ENCODE measurements at places on chromosomes 13 and 19. TPM values are rescaled to one million over a fixed set of nuclear protein-coding genes. Genes with fewer than 3 reads are reported as not detected.

- no peaks in the 10 kb centered on the region for H3K27me3 ChIP-seq
- peaks cover 82% of the 10 kb centered on the region for H3K4me1 ChIP-seq
- H3K4me3 ChIP-seq, result no peak overlapping the region
- peaks cover 17% of the 10 kb centered on the region for H3K36me3 ChIP-seq
- H3K27ac ChIP-seq, result 0 out of 2 replicates have a peak overlapping the region, but pooled peaks have one; percentile 13
- no peak for DNase-seq
Measured at GRCh38 chr19:49573009-49573408, 7.3 kb downstream of the NOSIP start.

GRCh38 chr19:33503030-33503429 lies 18.6 kb downstream of the PEPD start:
- H3K36me3 ChIP-seq, result no peaks in the 10 kb centered on the region
- H3K27me3 ChIP-seq, result no peaks in the 10 kb centered on the region
- no peaks in the 10 kb centered on the region for H3K4me1 ChIP-seq
- no peak for DNase-seq

GRCh38 chr13:33454844-33455705 lies 169.5 kb upstream of the STARD13 start:
- no peak overlapping the region for H3K27ac ChIP-seq
- H3K36me3 ChIP-seq, result no peaks in the 10 kb centered on the region
- no peak overlapping the region for H3K4me3 ChIP-seq
- DNase-seq, result no peak
- no peaks in the 10 kb centered on the region for H3K27me3 ChIP-seq
- no peaks in the 10 kb centered on the region for H3K4me1 ChIP-seq

DNA sequence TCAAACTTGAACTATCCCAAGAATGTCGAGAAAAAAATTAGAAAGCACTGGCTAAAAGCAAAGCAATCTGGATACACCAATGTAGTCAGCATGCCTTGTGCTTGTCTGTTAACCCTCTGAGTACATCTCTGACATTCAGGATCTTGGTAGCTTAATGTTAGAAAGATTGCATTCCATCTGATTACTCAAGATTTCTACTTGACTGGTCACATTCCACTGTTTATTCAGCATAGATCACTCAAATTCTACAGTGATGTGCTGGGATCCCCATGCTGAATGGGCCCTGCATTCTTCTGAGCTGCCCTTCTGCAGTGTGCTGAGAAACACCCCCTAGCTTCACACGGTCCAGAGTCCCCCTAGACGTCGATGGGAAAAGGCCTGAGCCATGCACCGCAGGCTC lies 295.4 kb upstream of the MAB21L1 start:
- H3K27ac ChIP-seq, result no peak overlapping the region
- no peak overlapping the region for H3K4me3 ChIP-seq
- no peaks in the 10 kb centered on the region for H3K36me3 ChIP-seq
- H3K4me1 ChIP-seq, result no peaks in the 10 kb centered on the region

OR7E24 gene
- total RNA-seq, result not detected

ALKBH6 gene
- total RNA-seq, result 28.6 TPM

ZNF253 gene
- not detected for total RNA-seq

PSG6 gene
- total RNA-seq, result not detected

ELSPBP1 gene
- total RNA-seq, result not detected

DNA sequence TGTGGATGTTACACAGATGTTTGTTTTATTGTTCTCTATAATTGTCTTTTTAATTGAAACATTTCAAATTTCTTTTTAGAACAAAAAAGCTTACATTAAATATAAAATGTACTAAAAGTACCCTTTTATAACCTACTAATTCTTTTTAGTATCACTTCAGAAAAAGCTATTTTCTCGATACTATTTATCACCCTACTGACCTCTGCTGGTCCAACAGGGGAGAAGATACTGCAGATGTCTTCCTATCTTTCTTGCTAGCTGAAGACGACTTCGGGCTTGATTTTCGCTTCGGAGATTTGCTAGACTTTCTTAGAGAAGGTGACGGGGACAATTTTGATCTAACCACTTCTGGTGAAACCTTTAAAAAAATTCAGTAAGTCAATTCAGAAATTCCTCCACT lies 42.4 kb downstream of the ZC3H13 start:
- H3K27ac ChIP-seq, result no peak overlapping the region
- H3K27me3 ChIP-seq, result no peaks in the 10 kb centered on the region
- no peaks in the 10 kb centered on the region for H3K4me1 ChIP-seq
- H3K4me3 ChIP-seq, result no peak overlapping the region

- H3K27ac ChIP-seq, result no peak overlapping the region
- no peaks in the 10 kb centered on the region for H3K36me3 ChIP-seq
- no peaks in the 10 kb centered on the region for H3K4me1 ChIP-seq
- no peak overlapping the region for H3K4me3 ChIP-seq
- H3K27me3 ChIP-seq, result no peaks in the 10 kb centered on the region
- no peak for DNase-seq
Measured at GRCh38 chr19:31817971-31818797, 468.9 kb upstream of the TSHZ3 start.

GIPR gene
- total RNA-seq, result 14.1 TPM

ZNF226 gene
- total RNA-seq, result 17.4 TPM

RGCC gene
- total RNA-seq, result 3.2 TPM

DNA sequence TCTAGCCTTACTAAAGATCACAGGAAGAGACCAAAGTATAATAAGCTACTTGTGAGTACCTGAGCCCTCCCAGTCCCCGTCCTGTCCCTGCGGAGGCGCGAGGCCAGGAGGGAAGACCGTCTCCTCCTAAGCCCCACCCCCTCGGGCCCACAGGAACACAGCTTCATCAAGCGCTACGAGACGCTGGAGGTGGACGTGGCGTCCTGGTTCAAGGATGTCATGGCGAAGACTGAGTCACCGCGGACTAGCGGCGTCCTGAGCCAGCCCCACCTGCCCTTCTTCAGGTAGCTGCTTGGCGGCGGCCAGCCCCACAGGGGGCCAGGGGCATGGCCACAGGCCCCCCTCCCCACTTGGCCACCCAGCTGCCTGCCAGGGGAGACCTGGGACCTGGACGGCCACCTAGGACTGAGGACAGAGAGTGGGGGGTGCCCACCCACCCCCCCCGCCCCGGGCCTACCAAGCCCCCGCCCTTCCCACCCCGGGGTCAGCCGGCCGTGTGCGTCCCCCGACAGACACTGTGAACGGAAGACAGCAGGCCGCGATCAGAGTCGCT lies 2.4 kb upstream of the TGFBR3L start:
- no peaks in the 10 kb centered on the region for H3K27me3 ChIP-seq
- peaks cover 5% of the 10 kb centered on the region for H3K36me3 ChIP-seq
- H3K4me3 ChIP-seq, result no peak overlapping the region
- H3K4me1 ChIP-seq, result peaks cover 5% of the 10 kb centered on the region
- DNase-seq, result no peak
- no peak overlapping the region for H3K27ac ChIP-seq

FREM2 gene
- 0.05 TPM for total RNA-seq

KIR2DL4 gene
- not detected for total RNA-seq

GRCh38 chr19:45601115-45601514 lies 897 bp downstream of the GPR4 start:
- peaks cover 18% of the 10 kb centered on the region for H3K27me3 ChIP-seq
- no peak for DNase-seq
- H3K27ac ChIP-seq, result no peak overlapping the region
- peaks cover 3% of the 10 kb centered on the region for H3K4me1 ChIP-seq
- H3K4me3 ChIP-seq, result no peak overlapping the region

DNA sequence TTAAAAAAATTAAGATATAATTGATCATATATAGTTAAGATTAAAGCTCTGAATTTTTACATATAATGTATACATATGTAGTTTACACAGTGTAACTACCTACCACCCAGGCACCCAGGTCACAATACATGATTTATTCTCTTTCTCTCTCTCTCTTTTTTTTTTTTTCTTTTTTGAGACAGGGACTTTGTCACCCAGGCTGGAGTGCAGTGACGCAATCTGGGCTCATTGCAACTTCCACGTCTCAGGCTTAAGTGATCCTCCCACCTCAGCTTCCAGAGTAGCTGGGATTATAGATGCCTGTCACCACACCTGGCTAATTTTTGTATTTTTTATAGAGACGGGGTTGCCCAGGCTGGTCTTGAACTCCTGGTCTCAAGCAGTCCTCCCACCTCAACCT lies 18.8 kb upstream of the CLASRP start:
- no peak overlapping the region for H3K27ac ChIP-seq
- H3K27me3 ChIP-seq, result no peaks in the 10 kb centered on the region
- peaks cover 10% of the 10 kb centered on the region for H3K4me1 ChIP-seq
- DNase-seq, result no peak

DNA sequence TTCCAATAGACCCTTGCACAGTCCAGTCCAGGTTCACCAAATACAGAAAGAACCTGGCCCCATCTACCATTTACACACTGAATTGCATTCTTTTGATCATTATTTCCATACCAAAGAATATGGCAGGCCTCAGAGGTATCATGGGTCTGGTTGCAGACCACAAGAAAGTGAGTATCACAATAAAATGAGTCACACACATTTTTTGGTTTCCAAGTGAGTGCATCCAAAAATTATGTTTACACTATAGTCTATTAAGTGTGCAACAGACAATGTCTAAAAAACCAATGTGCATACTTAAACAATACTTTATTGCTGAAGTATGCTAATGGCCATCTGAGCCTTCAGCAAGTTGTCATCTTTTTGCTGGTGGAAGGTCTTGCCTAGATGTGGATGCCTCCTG lies 105.3 kb downstream of the SPACA7 start:
- DNase-seq, result no peak
- no peak overlapping the region for H3K4me3 ChIP-seq
- no peaks in the 10 kb centered on the region for H3K4me1 ChIP-seq
- no peak overlapping the region for H3K27ac ChIP-seq
- H3K27me3 ChIP-seq, result no peaks in the 10 kb centered on the region

DNA sequence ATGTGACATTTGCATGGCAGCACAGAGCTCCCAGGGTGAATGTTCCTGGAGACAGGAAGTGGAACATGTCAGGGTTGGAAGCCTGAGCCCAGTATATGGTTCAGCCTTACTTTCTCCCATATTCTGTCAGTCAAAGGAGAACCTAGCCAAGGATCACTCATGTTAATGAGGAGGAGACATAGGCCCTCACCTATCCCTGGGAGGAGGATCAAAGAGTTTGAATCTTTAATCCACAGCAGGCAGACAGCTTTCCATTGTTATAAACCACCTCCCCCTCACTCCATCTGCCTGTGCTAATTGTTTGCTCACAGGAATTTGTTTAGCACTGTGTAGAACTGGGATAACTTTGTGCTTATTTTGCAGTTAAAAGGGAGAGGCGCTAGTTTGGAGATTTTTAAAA lies 1069.1 kb downstream of the EFNB2 start:
- H3K4me3 ChIP-seq, result no peak overlapping the region
- no peaks in the 10 kb centered on the region for H3K36me3 ChIP-seq
- no peaks in the 10 kb centered on the region for H3K27me3 ChIP-seq
- H3K4me1 ChIP-seq, result no peaks in the 10 kb centered on the region
- no peak overlapping the region for H3K27ac ChIP-seq
- no peak for DNase-seq

DNA sequence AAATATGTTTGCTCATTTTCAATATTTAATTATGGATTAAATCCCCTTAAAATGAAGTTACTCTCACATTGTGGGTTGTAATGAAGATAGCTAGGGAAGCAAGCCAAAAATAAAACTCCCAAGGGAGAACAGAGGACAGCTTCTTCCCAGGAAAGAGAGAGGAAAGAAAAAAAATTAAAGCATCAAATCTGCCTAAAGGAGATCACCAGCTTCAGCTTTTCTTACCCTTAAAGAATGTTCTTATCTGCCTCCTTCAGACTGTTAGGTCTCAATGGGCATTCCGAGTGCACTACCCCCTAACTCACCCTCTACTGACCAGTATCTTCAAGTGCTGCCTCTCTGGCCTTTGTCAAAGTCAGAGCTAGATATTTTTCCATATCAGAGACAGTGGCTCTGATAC lies 55.2 kb downstream of the XPO4 start:
- no peak overlapping the region for H3K27ac ChIP-seq
- no peaks in the 10 kb centered on the region for H3K4me1 ChIP-seq
- no peak for DNase-seq
- H3K27me3 ChIP-seq, result no peaks in the 10 kb centered on the region

CCDC159 gene
- 7.7 TPM for total RNA-seq

FGF21 gene
- 0.81 TPM for total RNA-seq

PPAN gene
- total RNA-seq, result 101 TPM
